ENCODE measurements at places on chromosomes 16 and 17. TPM values are rescaled to one million over a fixed set of nuclear protein-coding genes. Genes with fewer than 3 reads are reported as not detected.

DNA sequence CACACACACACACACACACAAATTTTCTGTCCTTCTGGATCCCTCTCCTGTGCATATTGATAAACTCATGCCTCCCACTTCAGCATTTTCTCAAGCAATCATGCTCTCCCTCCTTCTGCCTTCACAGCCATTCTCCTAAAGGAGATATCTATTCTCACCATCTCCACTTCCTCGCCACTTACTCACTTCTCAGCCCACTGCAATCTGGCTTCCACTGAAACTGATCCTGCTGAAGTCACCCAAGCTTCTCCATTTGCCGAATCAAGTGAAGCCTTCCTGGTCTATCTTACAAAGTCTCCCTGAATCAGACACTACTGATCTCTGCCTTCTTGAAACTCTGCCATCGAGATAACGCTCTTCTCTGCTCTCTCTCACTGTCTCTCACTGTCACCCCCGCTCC, 54.0 kb upstream of the GNAO1 start:
- no peak for DNase-seq

DNA sequence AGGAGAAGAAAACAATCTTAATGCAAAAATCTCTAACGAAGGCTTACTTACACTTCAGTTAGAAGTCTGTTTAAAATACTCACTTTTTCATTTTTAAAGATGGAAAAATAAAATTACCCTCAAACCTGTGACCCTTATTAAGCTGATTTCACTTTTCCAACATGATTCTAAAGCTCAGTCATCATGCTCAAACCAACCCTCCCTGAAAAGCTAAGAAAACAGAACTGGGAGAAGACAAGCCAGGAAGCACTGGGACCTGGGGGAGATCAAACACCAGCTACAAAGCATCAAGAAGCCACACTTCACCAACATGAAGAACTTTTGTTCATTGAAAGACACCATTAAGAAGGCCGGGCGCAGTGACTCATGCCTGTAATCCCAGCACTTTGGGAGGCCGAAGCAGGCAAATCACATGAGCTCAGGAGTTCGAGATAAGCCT, 88.8 kb downstream of the LITAF start:
- DNase-seq = no peak

DNA sequence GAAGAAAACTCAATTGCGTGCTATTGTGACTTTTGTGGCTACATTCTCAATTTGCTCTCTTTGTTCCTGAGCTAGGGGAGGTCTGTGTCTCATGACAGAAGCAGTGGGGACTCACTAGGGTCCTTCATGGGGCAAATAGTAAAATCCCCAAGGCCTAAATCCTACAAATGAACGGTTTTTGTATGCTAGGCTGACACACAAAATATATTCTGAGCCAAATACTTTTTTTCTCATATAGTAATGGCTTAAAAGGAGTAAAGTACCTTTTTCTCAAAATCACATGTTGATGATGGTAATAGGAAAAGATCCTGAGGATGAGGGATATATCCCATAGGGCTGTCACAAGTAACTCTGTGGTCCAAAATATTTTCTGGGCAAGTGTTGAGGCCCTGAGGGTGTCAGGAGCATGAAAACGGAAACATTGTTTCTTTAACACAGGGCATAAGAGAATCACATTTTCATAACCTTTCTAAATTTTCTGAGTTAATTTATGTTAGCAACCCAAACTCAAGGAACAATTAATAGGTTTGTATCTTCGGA, 77.5 kb upstream of the CNTNAP4 start:
- DNase-seq = no peak

- no peak for DNase-seq
These were observed 56.3 kb upstream of the SMIM36 start for GRCh38 chr17:55567240-55568214.

- no peak for DNase-seq
These were observed 121.2 kb upstream of the CHMP6 start for GRCh38 chr17:80870401-80870800.

DNA sequence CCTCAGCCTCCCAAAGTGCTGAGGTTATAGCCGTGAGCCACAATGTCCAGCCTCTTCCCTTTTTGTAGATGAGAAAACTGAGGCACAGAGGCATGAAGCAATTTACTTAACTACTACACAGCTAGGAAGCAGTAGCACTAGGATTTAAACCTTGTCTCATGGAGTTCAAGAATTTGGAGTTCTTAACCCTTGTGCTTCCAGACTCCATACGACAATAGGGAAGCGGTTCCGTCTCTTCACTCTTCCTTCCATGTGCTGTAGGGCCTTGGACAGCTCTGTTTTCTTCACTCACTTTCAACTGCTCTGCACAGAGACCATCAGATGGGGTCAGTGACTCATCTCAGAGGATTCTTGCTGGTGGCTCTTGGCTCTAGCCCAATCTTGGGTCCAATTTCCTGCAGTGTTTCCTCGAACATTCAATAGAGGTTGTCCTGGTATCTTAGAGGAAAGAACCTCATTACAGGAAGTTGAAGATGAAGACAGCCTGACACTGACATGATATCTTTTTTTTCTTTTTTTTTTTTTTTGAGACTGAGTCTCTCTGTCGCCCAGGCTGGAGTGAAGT, 19.3 kb downstream of the ITGAL start:
- DNase-seq = no peak

Gene CES5A
- 0.09 TPM for total RNA-seq

All from thymus (tissue), 14 donors.